ENCODE measurements at places on chromosomes 1 and 21. TPM values are rescaled to one million over a fixed set of nuclear protein-coding genes. Genes with fewer than 3 reads are reported as not detected.
A peak's percentile ranks its signal among the peaks of the same experiment; 100 is the strongest.

GRIK1 gene
- 7.5 TPM for total RNA-seq

GRCh38 chr21:38898422-38899096 lies 92.8 kb downstream of the ETS2 start:
- DNase-seq = no peak

DNA sequence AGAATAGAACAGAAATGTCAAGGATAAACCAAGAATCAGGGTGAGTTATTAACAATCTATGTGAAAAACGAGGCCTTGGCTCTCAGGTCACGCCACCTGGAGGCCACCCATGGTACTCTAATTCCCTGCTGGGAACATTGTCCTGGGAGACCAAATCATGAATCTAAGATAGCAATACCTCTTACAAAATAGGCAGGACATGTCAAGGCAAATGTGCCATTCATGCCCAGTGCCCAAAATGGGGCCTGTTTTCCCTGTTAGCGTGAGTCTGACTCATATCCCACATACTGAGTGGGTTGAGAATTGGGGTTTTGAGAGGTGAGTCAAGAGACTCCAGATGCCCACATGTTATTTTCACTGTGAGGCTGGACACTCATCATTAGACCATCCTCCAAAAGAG lies 380.8 kb downstream of the HHIPL2 start:
- no peak for DNase-seq

AMPD1 gene
- total RNA-seq = not detected

- DNase-seq = no peak
Measured at GRCh38 chr1:102466487-102466886, 469.8 kb upstream of the OLFM3 start.

S100B gene
- 6.9 TPM for total RNA-seq

GRCh38 chr21:46613391-46613790 lies 8.5 kb upstream of the S100B start:
- no peak for DNase-seq

- no peak for DNase-seq
Measured at GRCh38 chr21:34047835-34048234, 25.5 kb upstream of the MRPS6 start.

- no peak for DNase-seq
Measured at GRCh38 chr21:45326891-45327440, 39.3 kb upstream of the POFUT2 start.

DNA sequence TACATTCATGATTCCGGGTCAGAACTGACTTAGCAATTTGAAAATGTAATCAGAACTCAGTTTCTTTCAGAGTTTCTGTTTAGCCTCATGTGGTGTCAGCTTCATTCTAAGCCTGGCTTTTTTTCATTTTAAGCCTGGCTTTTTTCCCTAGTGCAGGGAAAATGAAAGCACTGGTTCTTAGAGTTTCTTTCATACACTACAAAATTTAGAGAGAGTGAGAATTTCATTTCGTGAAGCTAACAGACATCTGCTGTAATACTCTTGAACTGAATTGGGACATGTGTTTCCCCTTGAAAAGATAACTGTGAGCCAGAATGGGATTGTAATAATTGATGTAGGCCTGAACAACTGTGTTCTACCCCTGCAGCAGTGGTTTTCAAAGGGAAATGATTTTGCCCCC lies 95.3 kb upstream of the KIAA0040 start:
- no peak for DNase-seq

DNA sequence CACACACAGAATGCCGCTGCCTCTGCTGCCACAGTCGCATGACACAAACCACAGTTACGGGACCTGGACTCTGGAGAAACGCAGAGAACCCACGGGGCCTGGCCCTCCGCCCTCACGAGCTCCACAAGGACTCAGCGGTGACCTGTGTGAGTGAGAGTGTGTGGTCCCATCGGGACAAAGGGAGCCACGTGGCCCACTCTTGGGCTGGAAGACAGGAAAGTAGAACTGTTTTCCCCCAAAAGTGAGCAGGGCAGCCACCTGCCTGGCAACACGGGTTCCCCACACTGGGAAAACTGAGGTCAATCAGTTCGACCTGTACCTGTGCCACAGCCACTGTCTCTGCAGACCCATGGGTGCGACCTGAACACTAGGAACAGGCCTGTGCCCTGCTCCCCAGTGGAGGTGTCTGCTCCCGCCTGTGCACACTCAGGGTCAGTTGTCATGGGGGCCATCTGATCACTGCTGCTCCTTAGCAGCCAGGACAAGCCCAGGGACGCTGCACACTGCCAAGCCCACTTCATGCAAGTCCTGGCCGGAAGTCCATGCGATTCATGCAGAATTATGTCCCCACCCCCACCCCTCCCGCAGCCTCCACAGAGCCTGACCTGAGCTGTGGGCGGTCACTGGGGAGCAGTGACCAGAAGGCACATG lies 54.4 kb upstream of the ADARB1 start:
- no peak for DNase-seq

- DNase-seq = no peak
Measured at GRCh38 chr1:177567393-177567792, 396.6 kb downstream of the BRINP2 start.

GRCh38 chr1:53600561-53600960 lies 138.4 kb downstream of the GLIS1 start:
- DNase-seq = no peak

- DNase-seq = no peak
Measured at GRCh38 chr1:112247036-112247597, 148.9 kb upstream of the CTTNBP2NL start.

DNA sequence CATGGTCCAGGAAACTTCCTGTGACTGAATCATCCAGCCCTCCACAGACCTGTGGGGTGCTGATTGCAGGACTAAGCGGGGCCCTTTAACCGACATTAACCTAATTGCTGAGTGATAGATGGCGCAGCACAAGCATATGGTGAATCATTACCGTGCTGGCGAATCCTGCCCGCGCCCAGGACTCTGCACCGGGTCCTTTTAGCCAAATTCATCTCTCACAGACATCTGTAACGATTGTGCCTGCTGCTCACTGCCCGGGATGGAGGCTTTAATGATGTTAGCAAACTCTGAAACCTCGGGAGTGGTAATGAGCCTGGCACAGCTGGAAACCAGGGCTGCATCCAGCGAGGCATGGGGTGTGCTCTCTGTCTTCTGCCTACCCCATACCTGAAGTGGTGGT lies 147.3 kb upstream of the CD34 start:
- DNase-seq = no peak

DNALI1 gene
- total RNA-seq = 3.1 TPM

DNA sequence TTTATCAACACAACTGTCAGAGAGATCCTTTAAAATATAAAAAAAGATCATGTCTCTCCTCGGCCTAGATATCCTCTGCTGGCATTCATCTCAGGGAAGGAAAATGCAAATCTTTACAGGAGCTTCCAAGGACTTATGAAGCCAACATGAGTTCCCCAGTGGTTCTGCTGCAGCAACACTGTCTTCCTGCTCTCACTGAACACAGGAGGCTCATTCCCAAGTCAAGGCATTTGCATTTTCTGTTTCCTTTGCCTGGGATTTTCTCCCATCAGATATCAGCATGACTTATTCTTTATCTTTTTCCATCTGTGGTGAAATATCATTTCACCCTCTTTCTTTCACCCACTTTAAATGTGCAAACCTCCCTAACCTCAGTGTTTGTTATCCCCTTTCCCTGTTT lies 513.8 kb upstream of the ZP4 start:
- no peak for DNase-seq

GRCh38 chr1:230384380-230385157 lies 41.6 kb downstream of the PGBD5 start:
- DNase-seq = no peak

DNA sequence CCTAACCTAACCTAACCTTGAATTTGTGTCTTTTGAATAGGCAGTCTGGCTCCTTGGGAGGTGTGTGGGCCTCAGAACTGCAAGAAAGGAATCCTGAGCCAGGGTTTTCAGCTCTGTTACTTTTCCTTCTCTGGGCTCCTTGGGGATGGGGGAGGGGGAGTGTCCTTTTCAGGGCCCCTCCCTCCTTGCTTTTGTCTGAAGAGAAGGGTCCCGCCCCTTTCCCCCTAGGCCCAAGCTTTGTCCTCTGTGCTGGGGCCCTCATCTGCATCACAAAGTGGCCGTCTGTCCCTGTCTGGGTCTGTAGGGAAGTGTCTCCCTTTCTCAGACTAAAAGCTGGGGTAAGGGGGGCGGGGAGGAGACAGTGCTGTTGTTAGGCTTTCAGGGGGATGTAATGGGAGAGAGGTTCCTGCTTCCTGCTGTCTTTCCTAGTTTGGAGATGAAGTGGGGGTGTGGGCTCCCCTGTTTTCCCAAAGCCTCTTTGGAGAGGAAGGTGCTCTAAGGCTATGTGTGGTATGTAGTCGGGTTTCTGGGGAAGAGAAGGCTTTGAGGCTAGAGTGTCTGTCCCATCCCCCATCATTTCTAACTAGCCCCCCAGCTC lies 3.1 kb downstream of the AGO1 start:
- no peak for DNase-seq

GRCh38 chr1:179241530-179242097 lies 12.1 kb upstream of the ABL2 start:
- DNase-seq = no peak

ZSWIM5 gene
- total RNA-seq = 22.6 TPM

GRCh38 chr1:58848818-58849411 lies 65.1 kb upstream of the JUN start:
- DNase-seq = peak; percentile 52

- DNase-seq = peak; percentile 45
Measured at GRCh38 chr1:6034750-6035096, 11.0 kb upstream of the KCNAB2 start.

FCGR1A gene
- 9.8 TPM for total RNA-seq

- DNase-seq = peak; percentile 63
Measured at GRCh38 chr1:109539676-109540075, at the start of gene GPR61. Gene GPR61, plus strand, starts transcription at chr1:109539872. Its CDS starts 3,151 bp downstream, at chr1:109543023.

DNA sequence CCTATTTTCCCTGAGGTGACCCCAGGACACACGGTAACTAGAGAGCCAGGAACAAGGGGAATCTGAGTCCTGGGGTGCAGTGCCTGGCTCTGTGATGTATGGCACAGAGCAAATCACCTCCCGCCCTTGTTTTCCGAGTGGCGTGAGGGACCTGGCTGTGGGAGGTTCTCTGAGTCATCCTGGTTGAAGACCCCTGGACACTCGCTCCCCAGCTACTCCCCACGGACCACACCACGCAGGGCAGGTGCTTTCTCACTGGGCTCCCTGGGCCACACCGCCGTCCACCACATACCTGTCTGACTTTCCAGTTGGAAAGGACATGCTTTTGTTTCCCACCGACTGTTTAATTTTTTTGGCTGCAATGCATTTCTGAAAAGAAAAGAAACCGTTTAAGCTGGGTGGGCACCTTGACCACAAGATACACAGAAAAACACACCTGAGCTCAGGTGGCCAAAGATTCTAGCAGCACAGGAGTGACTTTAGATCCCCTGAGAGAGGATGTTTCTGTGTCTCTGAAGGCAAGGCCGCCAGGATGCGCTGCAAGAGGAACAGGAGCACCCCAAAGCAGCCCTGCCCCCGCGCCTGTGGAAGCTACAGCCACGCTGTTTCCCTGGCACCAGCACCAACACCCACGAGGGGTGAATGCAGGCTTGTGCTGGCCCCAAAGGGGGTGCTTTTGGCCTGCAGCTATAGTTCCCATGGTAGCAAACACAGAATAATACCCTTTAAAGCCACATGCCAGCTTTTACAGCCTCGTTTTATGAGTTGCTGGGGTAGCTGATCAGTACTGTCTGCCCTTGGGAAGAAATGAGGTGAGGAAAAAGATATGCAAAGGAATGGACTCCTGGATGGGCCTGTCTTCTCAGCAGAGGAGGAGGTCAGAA lies 8.1 kb upstream of the SRM start:
- DNase-seq = peak; percentile 28

Measured in occipital lobe (tissue), 3 donors.